HTR-8/SVneo (cell line): ENCODE measurements at places on chromosomes 6 and 20.

GRCh38 chr6:112337209-112337638 is 9.9 kb upstream of the RFPL4B start:
- DNase-seq: peak; percentile 76

DNA sequence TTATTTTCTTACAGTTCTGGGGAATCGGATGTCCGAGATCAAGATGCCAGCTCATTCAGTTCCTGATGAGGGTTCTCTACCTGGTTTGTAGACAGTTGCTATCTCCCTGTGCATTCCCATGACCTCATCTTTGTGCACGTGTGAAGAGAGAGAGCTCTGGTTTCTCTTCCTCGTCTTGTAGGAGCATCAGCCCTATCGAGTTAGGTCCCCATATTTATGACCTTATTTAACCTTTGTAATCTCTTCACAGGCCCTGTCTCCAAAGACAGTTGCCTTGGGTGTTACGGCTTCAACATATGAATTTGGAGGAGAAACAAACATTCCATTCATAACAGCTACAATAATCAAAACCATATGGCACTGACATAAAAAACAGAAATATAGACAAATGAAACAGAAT is 455.3 kb downstream of the HACE1 start:
- DNase-seq: no peak

GRCh38 chr6:166839569-166839968 is 116.8 kb downstream of the RNASET2 start:
- no peak for DNase-seq

GRCh38 chr20:22394583-22394982 is 189.8 kb downstream of the FOXA2 start:
- DNase-seq: no peak
